ENCODE measurements at places on chromosomes 12 and 14.
A peak's percentile ranks its signal among the peaks of the same experiment; 100 is the strongest.

DNA sequence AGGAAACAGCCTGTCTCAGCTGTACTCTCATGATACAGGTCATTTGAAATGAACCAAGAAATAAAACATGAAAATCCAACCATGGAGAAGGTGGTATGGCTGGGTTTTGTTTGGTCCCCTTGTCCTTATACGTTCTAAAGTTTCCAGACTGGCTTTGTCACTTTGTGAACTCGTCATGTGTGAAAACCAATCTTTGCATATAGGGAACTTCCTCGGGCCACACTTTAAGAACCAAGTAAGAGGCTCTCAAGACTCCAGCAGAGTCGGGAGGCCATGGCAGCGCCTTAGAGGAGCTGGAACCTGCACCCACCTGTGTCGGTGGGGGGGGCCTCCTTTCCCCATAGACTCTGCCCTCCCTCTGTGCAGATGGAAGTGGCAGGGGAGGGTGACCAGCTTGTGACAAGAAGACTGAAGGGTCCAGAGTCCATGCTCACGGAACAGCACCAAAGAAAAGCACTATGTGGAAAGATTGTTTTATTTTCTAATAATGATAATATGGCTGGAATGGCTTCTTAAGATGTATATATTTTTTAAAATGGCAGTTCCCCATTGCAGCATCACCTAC lies 125.3 kb downstream of the ESRRB start:
- DNase-seq: no peak

GRCh38 chr14:90381011-90381786 lies 15.6 kb upstream of the CALM1 start:
- no peak for DNase-seq

DNA sequence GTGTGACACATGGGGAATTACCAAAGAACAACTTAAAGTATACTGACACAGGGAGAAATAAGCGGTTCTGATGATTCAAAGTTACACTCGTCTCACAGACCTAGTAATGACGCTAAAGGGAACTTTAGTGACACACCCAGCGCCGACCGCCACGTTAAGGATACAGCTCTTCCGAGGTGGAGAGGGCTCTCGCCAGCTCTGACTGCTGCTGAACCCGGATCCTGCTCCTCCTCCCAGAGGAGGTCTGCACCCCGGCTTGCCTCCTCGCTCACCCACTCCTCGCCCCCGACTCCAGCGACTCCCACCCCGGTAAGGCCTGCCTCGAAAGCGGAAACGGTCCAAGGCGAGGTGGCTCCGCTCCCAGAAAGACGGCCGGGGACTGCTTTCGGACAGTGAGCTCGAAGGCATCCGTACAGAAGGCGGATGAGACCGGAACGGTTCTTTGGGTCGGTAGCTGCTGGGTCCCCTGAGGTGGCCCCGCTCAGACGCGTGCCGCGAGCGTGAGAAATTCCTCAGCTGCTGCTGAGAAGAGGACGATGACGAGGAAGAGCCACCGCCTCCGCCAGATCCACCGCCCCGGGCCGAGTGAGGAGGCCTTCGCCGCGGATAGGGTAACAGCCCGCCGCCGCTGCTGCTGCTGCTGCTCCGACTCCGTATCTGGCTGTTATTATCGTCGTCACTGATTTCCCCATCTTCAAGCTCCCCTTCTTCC lies 643 bp downstream of the ZFC3H1 start:
- DNase-seq: peak; percentile 75

GRCh38 chr12:5194306-5194705 lies 150.6 kb downstream of the KCNA5 start:
- DNase-seq: no peak

DNA sequence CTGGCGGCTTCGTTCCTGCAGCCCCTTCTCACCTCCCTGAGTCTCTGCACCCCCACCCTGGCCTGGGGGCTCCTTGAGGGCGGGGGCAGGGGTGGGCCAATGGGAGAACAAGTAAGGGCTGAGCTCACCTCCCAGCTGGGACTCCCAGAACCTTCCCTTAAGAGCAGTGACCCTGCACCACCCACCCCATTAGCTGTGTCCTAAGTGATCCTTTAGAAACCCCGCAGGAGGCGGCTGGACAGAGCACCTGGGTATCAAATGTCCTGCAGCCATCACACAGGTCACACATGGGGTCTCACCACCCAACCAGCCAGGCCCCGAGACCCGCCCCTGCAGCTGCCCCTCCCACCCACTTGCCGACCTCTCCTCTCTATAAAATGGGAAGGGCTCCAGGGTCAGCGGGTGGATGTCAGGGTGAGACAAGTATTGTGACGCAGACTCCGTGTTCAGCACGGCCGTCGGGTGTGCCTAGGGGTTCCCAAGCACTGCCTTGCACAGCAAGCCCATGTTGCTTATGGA lies 151.2 kb upstream of the C14orf180 start:
- no peak for DNase-seq

- DNase-seq: no peak
Measured at GRCh38 chr14:90060312-90060964, 1.4 kb upstream of the KCNK13 start.

DNA sequence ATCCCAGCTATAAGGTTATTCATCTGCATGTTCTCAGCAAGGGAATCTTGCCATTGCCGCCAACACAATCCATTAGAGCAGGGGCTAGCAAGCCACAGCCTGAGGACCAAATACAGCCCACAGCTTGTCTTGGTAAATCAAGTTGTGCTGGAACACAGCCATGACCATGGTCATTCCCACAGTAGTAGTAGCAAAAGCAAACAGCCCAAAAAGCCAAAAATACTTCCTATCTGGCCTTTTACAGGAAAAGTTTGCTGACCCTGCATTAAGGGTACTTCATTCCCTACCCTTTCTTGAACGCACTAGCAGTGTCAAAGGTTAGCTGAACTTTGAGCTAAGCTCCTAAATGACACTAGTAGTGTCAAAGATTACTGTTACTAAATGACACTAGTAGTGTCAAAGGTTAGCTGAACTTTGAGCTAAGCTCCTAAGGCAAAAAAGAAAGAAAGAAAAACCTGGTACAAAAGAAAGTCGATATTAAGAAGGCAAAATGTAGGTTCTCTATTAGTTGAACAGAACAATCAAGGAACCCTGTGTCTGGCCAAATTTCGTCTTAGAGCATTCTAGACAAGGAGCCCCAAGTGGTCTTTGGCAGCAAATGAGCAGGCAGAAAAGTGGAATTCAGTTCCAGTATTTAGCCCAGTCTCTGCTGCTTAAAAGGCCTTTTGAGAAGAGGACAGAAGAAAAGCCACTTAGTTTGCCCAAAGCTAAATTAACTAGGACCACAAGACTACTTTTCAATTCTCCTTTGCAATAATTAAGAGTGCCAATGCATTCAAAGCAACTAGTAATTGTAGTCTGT lies 67.7 kb downstream of the NT5DC3 start:
- DNase-seq: no peak

DNA sequence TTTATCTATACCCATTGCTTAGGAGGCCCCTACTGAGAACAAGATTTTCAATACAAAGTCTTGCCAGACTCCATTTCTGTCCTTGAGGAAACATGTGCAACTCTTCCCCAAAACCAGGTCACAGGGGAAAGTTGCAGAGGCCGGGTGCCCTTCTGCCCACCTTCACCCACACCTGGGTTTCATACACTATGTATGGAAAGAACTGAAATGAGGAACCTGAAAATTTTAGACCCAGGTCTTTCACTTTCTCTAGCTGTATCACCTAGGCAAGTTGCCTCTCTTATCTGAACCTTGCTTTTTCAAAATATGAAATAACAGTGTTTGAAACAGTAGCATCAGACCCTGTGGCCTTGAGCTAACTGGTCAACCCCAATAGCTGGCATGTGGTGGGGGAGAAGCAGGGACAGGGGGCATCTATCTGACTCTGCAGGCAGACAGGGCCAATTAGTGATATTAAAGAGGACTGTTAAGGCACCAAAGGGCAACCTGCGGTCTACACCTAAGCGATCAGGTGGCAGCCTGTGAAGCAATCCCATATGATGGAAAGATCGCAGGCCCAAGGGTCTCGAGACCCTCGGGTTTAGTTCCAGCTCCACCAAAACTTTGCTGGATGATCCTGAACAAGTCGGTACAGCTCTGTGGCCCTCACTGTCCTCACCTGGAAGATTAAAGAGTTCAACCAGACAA lies 346.5 kb downstream of the BCL11B start:
- DNase-seq: no peak

DNA sequence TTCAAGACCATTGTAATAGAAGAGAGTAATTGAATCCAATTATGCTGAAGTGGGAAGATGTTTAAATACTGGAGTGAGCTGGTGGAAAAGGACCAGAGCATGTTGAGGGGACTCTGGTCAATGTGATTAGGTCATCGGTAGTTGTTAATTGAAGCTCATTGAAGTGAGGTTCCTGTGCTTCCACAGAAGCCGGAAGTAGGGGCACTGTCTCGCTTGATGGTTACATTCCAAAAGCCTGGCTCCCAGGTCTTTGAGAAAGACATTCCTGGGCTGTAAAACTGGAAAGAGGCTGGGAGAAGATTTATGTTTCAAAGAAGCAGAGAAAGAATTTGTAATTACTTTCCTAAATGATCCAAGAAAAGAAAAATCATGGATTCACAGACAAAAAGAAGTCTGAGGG lies 12.3 kb upstream of the CLECL1 start:
- no peak for DNase-seq

GRCh38 chr14:95511687-95512086 lies 4.8 kb downstream of the SYNE3 start:
- DNase-seq: no peak

GRCh38 chr14:28661171-28661772 lies 105.3 kb upstream of the FOXG1 start:
- no peak for DNase-seq

DNA sequence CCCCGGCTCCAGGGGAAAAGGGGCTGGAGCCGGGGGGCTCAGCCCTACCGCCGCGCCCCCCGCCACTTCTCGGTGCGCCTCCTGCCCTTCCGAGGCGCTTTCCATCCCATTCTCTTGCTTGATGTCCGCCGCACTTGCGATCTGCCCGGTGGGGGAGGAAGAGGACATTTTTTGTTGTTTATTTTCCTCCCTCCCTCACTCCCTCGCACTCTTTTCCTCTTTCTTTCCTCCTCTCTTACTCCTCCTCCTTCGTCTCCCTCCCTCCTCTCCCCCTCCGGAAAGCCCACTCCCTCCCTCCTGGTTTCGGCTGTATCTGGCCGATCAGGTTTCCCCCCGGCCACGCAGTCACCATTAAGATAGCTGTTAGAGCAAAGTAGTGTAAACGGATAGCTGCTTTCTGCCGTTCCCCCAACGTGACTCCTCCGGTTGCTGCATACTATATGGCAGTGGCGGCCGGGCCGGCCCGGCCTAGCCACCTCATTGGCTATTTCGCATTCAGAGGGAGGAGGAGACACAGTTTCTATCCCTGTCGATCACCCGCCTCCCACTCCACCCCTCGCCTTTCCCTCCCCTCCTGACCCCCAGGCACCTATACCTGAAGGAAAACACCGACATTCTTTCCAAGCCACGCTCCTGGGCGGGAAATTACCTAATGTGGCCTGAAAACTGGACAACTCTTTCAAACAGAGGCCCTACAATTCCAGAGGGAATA lies at the start of gene SIX4:
SIX4 (minus strand) TSS at position 445 of the 712 bp plus-strand sequence; CDS start at position 168, 277 bp downstream.
- no peak for DNase-seq

DNA sequence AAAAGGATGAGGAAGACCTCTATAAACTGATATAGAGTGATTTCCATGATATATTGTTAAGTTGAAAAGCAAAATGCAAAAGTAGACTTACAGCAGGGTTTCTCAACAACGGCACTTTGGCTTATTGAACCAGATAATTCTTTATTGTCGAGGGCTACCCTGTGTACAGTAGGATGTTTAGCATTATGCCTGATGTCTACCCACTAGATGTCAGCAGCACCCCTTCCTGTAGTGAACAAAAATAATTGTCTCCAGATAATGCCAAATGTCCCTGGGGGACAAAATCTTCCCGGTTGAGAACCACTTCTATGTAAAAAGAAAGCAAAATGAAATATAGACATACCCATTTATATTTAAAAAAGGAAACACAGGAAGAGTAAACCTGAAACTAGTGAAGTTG lies 32.4 kb downstream of the ABCD2 start:
- peak; percentile 13 for DNase-seq

GRCh38 chr12:120853188-120853587 lies 51.0 kb downstream of the SPPL3 start:
- no peak for DNase-seq

GRCh38 chr12:8953773-8954402 lies 4.4 kb upstream of the M6PR start:
- DNase-seq: peak; percentile 48

- DNase-seq: no peak
Measured at GRCh38 chr14:46322076-46322475, 329.5 kb downstream of the RPL10L start.

DNA sequence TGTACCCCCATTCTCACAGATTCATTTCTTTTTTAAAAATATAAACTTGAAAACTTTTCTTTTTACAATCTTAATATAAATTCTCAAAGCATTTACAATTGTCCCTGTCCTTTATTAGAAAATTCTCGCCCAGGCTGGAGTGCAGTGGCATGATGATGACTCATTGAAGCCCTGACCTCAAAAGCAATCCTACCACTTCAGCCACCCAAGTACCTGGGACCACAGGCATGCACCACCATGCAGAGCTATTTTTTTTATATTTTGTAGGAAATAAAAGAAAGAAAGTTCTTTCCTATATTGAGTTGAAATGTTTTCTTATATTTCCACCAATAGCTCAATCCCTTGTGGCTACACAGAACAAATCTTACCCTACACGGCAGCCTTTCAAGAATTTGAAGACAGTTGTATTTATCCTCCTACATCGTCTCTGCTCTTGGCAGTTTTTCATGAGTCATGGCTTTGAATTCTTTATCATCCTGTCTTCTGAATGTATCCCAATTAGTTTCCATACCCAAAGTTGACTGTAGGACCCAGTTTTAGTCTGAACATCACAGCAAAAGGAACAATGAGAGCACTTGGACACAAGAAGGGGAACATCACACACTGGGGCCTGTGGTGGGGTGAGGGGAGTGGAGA lies 52.4 kb downstream of the SYT1 start:
- no peak for DNase-seq

DNA sequence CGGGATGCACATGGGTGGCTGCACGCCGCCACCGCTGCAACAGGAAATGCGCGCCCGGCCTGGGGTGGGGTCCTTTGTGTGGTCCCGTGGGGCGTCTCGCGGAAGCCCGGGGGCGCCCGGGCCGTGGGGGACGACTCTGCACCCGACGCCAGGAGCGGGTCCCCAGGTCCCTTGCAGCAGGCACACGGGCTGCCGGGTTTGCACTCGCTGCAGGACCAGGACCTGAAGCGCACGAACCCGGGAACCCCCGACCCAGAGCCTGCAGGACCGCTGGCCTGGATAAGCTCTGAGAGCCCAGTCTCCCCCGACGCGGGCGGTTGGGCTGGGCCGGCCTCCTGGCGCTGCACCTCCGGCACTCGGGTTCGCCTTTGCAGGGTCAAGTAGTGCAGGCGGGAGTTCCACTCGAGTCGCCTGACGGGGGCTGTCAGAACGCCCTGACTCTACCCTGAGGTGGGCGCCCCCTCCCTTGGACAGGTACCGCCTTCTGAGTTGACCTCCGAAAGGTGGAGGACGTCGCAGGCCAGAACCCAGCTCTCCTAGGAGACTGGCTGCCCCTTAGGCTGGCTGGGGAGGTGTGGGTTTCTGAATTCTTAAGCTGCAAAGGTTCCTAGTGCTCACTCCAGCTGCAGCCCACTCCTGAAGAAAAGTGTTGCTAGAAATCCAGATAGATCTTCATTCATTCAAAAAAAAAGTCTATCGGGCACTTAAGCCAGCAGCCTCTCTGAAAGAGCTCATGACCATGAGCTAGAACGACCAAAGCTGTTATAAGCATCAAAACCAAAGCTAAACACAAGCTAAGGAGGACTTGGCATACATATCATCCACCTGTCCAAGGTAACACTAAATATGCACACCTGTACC lies 68.0 kb downstream of the RNF34 start:
- no peak for DNase-seq
